ENCODE measurements at places on chromosomes 11 and 22.

- peak; percentile 44 for DNase-seq
Observed at GRCh38 chr11:830295-831117, 2.2 kb upstream of the CD151 start.

DNA sequence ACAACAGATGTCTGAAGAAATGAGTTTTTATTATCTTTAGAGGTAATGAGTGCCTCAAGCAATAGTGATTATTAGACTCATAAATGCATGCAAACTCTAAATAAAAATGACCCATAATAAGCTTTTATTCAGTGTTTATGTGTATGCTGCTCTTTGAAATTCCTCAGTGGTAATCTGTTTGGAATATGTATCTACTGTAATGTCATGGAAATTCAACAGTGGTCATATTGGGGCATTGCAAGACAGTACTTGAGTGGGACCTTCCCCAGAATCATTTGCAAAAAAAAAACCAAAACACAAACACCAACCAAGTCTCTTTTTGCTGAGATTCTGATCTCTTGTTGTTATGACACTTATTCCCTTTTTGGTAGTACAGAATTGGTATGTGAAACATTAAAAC is 35.0 kb downstream of the DNAJC24 start:
- no peak for DNase-seq

DNA sequence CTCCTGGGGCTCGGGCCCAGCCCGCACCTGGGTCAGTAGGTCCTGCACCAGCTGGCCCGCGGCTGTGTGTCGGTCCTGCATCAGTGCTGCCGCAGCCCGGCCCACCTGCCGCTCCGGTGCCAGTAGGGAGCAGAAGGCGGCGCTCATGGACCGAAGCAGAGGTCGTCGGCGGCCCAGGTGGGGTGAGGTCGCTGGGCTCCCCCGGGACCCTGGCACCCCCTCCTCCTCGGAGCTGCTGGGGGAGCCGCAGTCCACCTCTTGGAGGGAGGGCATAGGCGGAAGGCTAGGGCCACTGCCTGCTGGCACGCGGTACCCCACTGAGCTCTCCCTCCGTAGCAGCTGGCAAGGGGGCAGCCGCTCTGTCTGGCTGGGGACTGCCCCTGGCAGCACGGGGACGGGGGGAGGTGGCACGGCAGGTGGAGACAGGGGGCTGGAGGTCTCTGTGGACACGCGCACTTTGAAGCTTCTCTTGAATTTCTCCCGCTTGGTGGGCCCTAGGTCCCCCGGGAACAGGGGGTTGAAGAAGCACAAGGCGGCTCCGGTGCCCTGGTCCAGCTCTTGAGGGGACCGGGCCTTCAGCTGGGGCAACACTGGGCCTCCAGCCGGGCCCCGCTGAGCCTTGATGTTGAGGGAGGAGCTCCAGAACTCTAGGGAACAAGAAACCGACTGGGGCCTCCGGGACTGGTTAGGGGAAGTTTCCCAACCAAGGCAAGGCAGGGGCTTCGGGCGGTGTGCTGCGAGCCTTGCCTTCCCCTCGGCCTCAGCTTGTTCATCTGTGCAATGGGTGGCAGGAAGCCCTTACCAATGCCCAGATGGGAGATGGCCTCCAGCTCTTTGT is 1.4 kb downstream of the RIN1 start:
- no peak for DNase-seq

GRCh38 chr11:102724904-102725500 is at the start of gene MMP8:
Gene MMP8 (minus strand): TSS chr11:102724954. CDS start chr11:102724855, 99 bp downstream.
- no peak for DNase-seq

DNA sequence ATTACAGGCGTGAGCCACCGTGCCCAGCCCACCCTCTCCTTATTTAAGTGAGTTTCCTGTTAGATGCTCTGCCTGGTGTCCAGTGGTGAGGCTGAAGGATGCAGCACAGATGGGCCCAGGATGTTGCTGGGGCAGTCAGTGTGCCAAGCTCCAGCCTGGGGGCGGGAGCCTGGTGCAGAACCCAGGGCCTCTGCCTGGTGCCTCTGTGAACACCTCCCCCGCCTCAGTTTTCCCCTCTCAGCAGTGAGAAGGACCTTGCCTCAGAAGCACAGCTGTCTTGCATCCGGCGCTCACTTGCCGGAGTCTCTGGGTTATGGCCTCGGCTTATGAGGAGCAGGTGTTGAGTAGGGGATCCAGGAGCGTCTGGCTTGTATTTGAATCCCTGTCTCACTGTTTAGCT is 116.2 kb downstream of the KIAA1671 start:
- DNase-seq, result peak; percentile 23

- no peak for DNase-seq
Observed at GRCh38 chr11:57652662-57653061, 3.0 kb upstream of the YPEL4 start.

DNA sequence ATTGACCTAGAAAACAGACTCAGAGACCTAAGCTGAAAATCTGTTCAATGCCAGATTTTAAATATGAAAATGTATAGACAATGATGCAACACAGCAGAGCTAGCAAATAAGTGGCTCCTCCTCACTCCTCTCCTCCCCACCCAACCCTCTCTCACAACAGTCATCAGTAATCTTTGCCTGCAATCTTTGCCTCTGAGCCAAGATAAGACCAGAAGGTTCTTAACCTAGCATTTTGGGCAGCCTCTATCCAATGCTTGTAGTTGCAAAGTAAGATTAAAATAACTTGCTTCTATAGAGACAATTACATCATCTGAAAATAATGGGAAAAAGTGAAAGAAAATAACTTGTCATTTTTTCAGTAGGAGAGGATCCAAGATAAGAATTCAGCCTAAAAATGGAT is 117.3 kb downstream of the PARVA start:
- no peak for DNase-seq

- no peak for DNase-seq
Observed at GRCh38 chr11:61866231-61866957, 25.0 kb downstream of the FADS3 start.

DNA sequence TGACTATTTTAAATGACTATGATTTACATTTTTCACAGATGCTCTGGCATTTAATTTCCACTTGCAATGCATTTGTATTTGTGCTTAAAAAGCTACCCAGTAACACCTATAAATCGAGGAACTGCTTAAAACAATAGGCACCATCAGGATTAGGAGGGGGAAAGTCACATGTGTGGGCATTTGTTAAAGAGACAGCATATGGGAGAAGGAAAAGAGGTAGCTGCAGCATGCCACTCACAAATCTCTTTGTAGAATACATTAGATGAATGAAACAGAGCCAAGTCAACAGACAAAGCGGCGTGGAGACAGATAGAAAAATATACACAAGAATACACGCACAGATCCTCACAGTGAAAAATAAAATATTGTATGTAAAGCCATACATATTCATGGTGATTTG is 228.0 kb downstream of the CADM1 start:
- no peak for DNase-seq

GRCh38 chr11:96085319-96085930 is 161.5 kb upstream of the MTMR2 start:
- no peak for DNase-seq

DNA sequence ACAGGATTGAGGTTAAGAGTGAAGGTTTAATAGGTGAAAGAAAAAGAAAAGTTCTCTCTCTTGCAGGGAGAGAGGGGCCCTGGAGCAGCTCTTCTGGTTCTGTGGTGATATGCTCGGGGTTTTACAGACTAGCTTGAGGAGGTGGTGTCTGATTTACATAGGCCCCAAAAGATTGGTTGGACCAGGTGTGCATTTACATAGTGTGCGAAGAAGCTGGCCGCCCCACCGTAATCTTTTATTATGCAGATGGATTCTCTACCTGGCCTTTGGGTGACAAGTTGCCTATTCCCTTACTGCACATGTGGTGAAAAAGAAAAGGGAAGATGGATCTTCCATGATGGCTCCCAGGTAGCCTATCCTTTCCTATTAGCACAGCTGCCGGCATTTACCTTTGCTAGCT is 219.9 kb upstream of the GRIA4 start:
- DNase-seq, result no peak

DNA sequence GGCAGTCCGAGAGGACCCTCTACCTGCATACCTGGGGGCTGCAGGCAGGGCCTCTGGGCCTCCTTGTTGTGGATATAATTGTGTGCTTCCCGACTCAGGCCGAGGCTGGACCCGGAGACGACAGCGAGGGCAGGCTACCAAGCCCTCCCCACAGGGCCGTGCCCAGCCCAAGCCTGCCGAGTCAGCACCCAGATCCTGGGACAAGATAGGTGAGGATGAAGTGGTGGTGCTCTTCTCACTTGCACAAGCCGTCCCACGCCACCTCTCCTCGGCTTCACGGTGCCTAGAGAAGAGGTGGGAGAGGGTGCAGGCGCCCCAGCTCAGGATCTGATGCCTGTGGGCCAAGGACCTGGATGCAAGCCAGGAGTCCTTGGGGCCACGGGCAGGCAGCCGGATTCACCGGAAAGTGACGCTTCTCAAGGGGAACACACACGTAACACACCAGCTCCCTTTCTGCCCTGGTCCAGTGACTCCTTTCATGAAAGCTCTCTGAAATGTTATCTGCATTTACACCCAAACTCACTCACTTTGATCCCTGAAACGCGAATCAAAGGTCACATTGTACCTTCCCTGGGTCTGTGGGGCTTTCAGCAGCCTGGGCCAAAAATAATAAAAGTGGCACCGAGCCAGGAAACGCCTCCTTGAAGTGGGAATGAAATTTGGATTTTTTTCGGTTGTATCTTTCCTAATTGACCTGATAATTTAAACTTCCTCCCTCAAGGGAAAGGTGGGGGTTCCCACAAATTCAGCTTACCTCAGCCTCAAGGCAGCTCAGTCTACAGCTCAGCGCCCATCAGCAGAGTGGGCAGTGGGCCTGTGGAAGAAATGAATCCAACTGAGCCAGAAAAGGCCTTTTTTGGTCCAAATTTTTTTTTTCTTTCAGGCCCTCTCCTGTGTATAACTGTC is 1.1 kb upstream of the GNB1L start:
- DNase-seq, result peak; percentile 37

DNA sequence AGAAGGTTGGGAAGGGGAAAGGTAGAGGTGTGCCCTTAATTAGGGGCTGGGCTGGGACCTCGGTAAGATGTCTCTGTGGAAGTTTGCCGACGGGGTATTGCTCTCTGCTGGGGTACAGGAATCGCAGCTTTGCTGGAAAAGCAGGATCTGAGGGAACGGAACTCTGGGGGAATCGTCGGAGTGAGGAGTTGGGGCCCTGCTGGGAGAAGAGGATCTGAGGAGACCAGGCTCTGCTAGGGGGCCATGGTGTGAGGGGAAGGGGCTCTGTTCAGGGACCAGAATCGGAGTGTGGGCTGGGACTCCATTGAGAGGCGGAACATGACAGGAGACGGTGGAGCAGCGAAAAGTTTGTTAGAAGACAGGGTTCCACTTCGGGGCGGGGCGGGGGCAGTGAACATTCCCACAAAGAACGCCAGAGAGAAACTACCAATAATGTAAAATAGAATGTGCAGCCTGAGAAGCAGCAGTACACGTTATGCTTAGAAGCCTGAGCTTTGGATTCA is 456 bp downstream of the AAMDC start:
- DNase-seq, result no peak

- DNase-seq, result no peak
Observed at GRCh38 chr22:19344420-19344819, 52.9 kb upstream of the CLTCL1 start.

GRCh38 chr22:17097701-17098100 is 12.9 kb downstream of the IL17RA start:
- no peak for DNase-seq

DNA sequence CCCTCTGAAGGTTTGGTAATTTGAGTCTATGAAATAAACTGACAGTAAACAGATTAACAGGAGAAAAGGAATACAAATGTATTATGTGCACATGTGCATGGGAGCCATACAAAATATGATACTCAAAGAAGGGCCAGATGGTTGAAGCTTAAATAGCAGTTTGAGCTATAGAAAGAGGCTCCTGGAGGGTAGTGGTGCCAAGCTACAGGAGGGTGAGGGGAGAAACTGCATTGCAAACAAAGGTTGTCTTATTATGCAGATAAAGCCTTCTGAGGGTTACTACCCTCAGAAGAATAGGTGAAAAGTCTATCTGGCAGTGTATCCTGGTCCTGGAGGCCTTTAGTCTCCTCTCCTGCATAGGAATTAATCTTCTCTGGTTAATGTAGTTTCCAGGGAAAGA is 267.3 kb upstream of the MPPED2 start:
- DNase-seq, result no peak

GRCh38 chr11:127000291-127000968 is at the start of gene KIRREL3:
Gene KIRREL3 (minus strand): TSS chr11:127000770.
- no peak for DNase-seq

DNA sequence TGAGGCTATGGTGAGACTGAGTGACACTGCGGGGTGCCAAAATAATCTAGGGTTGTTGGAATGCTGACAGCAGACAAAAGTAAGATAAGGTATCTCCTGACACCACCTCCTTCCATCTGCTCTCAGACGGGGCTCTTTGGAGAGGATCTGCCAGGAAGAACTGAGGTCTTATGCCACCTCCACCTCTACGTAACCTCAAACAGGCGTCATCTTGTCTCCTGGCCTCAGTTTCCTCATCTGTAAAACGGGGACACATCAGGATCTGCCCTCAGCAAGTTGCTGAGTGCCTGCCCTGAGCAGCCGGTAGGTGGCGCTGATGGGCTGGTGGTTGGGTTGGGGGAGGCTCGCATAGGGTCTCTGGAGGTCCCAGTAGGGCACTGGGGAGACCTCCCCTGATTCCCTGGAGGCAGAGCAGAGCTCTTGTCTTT is 1.7 kb upstream of the MYEOV start:
- peak; percentile 58 for DNase-seq

GRCh38 chr11:75371949-75372876 is 20.8 kb upstream of the ARRB1 start:
- no peak for DNase-seq

DNA sequence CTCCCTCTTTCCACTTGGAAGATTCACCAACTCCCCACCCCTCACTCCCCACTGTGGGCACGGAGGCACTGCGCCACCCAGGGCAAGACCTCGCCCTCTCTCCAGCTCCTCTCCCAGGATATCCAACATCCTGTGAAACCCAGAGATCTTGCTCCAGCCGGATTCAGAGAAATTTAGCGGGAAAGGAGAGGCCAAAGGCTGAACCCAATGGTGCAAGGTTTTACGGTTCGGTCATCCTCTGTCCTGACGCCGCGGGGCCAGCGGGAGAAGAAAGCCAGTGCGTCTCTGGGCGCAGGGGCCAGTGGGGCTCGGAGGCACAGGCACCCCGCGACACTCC is 397 bp upstream of the CD44 start:
- DNase-seq, result no peak

- no peak for DNase-seq
Observed at GRCh38 chr11:36403661-36404060, 106.4 kb downstream of the TRAF6 start.

DNA sequence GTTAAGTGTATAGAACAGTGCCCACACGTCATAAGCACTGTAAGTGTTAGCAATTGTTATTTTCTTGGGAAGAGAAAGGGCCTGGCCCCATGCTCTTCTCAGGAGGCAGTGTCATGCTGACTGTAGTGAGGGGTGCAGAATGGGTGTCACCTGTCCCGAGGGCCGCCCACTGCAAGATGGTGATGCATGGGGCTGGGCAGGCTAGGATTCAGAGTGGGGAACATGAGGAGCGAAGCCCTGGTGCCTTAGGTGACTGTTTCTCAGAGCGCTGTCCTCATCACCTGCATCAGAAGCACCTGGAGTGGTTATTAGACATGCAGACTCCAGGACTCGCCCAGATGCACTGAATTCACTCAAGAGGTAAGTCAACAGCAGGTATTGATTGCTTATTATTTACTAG is 101.0 kb upstream of the PARVA start:
- no peak for DNase-seq

Data from activated CD4-positive, alpha-beta T cell treated with anti-CD3 and anti-CD28 coated beads, Interleukin-2, amount 50 U/mL, for 1 hour (primary cell).